BJ (cell line): ENCODE measurements at places on chromosomes 12 and 14. TPM values are rescaled to one million over a fixed set of nuclear protein-coding genes. Genes with fewer than 3 reads are reported as not detected.

Gene ETFBKMT
- polyA plus RNA-seq: 0.94 and 1.5 TPM in 2 replicates

Gene NRIP2
- not detected in 2 replicates for polyA plus RNA-seq

Gene ZNF664
- polyA plus RNA-seq: 42.4 and 45.0 TPM in 2 replicates

Gene PIK3C2G
- not detected in 2 replicates for polyA plus RNA-seq

Gene RNASE7
- polyA plus RNA-seq: not detected in 2 replicates

Gene SYNE3
- 3.5 TPM in 2 replicates for polyA plus RNA-seq

Gene HCAR3
- not detected in 2 replicates for polyA plus RNA-seq

Gene DCAF11
- 41.5 and 50.0 TPM in 2 replicates for polyA plus RNA-seq

Gene A2M
- polyA plus RNA-seq: 171 and 198 TPM in 2 replicates

Gene FLRT2
- 16.7 and 22.4 TPM in 2 replicates for polyA plus RNA-seq

DNA sequence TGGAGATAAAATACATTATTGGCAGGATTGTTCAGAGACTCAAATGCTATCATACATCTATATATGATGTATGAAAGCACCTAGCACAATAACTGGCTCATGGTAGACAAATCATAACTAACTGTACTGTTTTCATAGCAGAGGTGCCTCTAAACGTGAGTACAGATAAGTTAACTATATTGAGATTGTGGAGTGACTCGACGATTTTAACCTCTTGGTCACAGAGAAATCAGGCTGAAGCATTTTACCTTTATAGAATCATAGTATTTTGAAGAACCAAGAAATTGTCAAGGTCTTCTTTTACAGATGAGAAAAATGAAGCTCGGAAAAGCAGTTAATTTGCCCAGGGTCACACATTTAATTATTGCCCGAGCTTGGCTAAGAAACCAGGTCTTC, 666 bp upstream of the DERA start:
- DNase-seq: no peak

DNA sequence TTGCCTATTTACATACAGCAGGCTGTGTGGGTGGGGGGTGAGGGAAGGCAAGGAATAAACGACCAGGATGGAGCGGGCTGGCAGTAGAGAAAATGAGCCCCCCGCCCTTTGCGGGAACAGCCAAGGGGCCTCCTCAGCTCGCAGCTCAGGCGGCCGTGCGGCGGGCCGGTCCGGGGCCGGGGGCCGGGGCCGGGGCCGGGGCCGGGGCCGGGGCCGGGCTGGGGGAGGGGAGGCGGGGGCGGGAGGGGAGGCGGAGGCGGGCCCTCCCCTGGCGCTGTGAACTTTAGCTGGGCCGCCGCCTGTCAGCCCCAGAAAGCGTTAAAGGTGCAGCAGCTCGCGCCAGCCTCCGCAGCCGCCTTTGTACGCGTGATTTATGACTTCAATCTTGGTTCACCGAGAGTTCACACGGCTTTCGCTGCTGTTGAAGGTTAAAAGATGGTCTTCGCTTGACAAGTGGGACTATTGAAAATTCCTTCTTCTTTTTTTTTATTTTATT, 28.8 kb downstream of the HOXC4 start:
- no peak for DNase-seq

DNA sequence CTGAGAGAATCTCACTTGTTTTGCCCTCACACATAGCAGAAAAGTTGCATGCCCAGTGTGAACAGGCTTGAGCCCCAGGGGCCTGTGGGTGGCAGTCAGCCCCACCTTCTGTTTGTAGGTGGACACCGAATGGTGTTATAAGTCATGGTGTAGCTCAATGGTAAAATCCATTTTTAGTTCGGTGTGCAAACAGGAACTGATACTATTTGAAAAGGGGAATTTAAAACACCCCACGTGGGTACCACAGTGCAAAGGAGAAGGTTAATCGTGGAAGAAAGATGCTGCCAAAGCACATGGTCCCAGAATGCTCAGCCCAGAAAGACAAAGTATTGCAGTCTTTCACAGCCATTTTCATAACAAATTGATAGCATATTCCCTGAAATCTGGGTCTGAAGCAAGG, 71.8 kb upstream of the GZMB start:
- DNase-seq: no peak

DNA sequence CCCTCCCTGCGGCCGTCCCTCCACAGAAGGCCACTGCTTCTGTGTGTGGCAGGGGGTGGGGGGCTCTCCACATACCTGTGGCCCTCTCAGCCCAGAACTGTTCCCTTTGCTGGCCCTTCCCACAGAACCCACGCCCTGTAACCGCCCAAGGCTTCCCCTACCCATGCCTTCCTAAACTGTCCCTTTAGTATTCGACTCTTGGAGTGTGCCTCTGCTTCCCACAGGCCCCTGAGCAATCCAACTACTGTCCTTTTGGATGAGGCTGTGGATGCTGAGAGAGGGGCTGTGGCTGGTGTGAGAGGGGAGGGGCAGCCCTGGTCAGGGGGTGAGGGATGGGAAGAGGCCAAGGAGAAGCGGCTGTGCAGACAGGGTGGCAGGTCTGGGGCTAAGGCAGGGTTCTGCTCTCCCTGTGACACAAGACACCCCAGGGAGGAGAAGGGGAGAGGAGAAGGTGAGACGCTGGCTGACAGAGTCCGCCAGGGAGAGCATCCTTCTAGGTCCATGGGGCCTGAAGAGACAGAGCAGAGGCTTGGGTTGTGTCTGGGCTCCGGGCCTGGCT, 46.0 kb downstream of the DLK1 start:
- no peak for DNase-seq

DNA sequence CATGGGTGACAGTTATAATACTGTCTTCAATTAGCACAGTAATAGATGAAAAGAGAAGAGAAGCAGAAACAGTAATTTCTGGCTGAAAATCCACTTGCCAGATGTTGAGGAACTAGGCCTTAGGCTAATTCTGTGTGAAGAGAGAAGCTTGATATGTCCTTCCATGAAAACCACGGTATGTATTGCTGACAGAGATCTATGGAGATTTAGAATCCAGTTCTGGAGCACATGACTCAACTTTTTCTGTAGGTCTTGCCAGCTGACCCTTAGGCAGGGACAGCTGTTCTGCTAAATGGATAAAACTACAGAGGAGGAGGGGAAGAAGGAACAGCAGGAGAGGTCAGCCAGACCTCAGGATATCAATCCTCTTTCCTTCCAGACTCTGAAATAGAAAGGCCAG, 211.5 kb downstream of the PRKD1 start:
- no peak for DNase-seq

DNA sequence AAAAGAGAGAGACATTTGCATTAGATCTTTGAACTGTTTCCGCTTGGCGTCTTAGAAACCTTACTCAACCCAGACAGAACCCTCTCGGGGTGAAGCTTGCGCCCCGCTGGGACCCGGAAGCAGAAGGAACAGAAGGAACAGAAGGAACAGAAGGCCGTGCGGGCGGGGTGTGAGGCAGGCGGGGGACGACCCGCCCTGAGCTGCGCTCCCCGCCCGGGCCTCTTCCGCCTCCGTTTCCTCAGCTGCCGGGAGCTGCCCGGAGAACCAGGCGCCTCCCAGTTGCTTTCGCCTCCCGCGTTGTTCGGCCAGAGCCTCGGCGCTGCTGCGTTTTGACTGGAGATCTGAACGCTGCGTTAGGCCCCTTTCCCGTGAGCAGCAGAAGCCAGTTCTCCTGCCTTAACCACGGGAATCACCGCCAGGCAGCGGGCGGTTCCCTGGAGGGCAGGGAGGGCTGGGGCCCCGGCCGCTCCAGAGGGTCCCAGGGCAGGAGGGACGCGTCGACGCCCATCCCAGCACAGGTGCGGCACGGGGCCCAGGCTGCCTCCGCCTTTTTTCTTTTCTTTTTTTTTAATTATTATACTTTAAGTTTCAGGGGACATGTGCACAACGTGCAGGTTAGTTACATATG, 19.3 kb upstream of the MMP17 start:
- no peak for DNase-seq

DNA sequence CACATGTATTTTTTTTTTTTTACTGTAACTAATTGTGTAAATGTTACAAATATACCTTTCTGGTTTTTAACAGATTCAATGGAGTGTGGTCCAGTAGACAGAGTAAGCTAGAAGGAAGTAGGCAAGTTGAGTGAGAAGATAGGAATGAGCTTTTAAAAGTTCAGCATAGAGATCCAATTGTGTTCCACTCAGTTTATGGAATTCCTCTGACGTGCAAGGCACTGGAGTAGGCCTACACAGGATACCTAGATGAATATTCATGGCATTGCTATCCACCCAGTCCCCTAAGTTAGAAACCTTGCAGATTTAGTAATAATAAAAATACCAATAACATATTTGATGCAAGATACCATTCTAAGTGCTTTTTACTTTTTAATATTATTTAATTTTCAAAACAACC, 225.6 kb upstream of the ARID2 start:
- DNase-seq: no peak

DNA sequence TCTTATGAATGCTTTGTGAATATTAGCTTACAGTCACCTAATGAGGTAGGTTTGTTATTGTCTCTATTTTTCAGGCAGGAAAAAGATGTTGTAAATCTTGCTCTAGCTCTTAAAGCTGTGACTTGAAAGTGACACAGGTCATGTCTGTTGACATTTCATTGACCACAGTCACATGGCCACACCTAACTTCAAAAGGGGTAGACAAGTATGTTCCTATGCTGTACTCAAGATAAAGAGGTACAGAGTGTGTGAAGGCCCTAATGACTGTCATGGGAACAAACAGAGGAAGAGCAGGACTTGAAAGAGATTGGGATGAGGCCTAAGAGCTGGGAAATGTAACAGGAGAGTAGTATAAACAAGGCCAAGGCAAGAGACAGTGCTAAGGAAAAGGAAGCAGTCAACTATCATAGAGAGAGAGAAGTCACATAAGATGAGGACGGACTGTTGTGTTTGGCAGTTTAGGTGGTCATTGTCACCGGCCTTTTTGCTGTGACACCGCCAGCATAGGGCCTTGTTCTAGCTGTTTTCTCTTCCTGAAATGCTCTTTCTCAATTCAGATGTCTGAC, 181.0 kb downstream of the CFAP54 start:
- DNase-seq: no peak

DNA sequence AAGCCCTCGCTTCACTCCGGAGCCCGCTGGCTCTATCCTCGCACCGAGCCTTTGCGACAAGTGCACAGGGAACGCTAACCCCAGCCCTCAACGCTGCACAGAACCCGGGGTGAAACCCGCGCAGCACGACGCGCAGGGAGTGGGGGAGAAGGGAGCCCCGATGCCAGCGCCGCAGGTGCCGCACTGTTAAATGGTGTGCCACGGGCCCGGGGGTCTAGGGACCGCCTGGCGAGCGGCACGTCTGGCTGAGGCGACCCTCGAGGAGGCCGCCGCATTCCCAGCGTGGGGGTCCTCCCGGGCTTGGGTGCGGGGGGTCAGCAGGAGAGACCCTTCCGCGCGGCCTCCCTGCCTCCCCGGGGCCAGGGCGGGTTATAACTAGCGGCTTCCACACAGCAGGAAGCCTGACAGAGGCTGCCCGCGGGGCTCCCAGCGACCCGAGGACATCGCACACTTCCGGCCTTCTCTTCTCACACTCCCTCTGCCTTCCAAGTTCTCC, 23.8 kb upstream of the LRTM2 start:
- no peak for DNase-seq

DNA sequence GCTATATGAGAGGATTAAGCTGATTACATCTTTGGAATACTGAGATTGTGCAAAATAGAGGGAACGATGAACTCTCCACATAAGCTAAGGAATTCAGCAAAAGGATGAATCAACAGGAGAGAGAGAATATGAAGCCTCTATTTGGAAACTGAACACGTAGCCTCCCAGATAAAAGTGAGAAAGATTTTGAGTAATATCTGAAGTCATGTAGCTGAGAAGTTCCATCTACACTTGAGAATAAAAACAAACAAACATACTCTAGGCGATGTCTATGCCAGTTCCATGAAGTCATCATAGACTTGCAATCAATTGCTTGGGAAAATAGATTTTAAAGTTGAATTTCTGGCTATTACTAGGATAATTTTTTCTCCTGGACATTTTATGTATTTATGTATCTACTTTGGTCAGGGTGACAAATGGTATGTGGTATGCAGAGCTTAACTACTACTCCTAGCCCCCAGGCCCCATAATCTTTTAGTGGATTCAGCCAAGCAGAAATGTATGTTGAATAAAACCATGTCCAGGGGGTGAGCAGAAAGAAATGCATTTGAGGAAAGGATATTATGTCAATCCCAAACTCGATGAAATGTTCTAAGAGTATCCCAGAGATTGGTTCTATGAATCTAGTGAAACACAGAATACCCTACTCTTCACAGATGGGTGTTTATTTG, 627.4 kb downstream of the DIO2 start:
- peak; percentile 68 for DNase-seq

GRCh38 chr12:133130808-133131128, 341 bp downstream of the ZNF10 start:
- DNase-seq: no peak

GRCh38 chr14:38866461-38866860, 236.6 kb downstream of the SEC23A start:
- no peak for DNase-seq

DNA sequence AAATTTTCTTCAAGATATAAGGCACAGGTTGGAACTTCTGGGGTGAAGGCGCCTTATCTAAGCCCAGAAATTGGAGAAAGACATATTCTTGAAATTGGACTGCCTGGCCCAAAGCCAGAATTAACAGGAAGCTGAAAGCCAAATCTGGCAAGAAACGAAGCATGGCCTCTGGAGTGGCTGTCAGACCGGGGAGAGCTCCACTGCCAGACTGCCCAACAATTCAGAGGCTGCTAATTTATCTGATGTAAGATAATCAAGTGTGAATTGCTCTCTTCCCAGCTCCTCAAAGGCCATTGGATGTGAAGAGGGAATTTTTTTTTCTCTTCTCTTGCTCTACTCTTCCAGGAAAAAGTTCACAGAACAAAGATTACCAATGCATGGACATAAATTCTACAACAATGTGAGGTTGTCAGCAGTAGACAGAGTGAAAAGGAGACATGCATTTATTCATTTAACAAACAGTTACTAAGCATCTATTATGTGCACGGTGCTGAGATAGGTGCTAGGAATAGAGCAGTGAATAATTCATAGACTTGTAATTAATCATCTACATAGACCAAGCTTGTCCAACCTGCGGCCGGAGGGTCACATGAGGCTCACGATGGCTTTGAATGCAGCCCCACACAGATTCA, at the start of gene GDF3:
TSS of gene GDF3 (minus strand) at position 210 of the 632 bp plus-strand sequence. CDS start at position 163, 47 bp downstream.
- DNase-seq: no peak

GRCh38 chr12:51753980-51754675, 94.4 kb downstream of the FIGNL2 start:
- DNase-seq: no peak

GRCh38 chr12:52681526-52682380, 1.5 kb upstream of the KRT1 start:
- no peak for DNase-seq

DNA sequence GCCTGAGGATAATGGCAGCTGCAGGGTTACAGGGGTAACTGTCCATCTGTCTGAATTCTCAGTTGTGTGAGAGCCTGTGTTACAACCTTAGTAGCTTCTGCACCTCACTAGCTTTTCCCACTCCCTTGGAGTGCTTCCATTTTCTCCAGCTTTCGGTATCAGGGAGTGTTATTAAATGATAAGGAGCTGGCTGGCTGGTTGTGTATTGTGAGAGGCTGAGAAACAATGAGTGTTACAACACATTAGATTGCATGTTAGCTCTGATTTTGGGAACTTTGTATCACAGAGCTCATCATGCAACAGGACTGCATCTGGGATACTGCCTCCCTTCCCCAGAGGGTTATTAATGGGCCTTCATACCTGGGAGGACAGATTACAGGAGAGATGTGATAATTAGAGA, 723.7 kb downstream of the DIO2 start:
- no peak for DNase-seq
